HuH-7.5 (cell line): ENCODE measurements at places on chromosomes 16 and 17.

DNA sequence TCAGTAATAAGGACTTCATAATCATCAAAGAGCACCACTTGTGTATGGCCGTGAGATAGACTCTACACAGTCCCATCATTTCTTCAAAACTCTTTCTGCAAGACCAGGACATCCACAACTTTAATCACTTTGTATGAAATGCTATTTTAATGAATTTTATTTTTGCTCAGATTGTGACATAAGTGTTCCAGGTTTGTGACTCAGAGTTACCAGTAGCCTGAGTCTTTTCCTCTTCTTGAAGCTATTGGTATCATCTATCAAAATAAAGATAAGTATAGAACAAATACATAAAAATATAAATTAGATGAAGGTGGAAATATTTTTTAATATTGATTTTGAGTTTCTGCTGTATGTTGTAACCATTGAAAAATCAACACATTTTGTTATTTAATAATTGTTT lies 16.6 kb upstream of the VWA3A start:
- no peak for DNase-seq

- no peak for DNase-seq
These were observed 6.9 kb downstream of the KAT7 start for GRCh38 chr17:49795372-49795771.

DNA sequence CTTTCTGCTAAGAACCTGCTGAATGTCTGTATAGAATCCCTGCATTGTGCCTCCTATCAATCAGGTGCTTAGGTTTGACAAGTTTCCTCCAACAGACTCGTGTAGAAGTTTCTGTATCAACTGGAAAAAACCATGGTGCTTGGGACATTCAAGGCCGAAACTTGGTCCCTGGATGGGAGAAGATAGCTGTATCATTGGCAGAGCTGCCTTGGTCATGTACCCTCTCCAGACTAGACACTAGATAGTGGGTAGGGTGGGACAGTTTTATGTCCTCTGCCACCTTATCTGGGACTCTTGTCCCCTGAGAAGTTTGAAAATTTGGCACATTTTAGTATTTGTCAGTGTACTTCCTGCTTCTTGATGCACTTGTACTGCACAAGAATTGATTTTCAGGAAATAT lies 520.8 kb downstream of the WWOX start:
- no peak for DNase-seq

DNA sequence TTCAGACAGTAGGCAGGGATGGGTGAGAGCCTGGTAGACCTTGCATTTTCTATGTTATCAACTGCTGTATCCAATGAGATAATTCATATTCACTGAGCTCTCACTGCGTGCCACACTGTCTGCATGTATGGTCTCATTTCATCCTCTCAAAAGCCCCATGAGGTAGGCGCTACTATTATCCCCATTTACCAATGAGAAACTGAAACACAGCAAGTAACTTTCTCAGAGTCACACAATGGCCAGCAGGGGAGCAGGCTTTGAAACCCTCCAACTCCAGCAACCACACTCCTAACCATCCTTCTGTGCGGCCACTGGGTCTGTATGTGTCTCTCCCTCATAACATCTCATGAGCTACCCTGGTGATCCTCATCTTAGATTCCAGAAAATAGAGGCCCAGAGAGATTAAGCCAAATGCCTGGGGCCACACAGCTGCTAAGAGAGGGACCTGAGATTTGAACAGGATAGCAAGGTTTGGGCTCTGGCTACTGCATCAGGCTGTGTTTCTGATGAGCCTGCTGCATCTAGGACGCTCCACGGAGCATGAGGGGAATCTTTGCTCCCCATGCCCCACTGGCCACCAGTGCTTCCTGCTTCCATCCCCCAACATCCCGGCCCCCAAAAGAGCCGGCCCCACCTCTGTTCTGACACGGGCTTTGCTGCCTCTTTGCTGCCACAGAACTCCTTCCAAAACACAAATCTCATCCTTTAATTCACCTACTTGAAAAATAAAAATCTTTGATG lies 3.2 kb downstream of the CCR7 start:
- no peak for DNase-seq

GRCh38 chr16:68078701-68079375 lies 6.3 kb upstream of the NFATC3 start:
- no peak for DNase-seq

- DNase-seq = no peak
These were observed 85.9 kb downstream of the TBC1D16 start for GRCh38 chr17:79949656-79950209.

DNA sequence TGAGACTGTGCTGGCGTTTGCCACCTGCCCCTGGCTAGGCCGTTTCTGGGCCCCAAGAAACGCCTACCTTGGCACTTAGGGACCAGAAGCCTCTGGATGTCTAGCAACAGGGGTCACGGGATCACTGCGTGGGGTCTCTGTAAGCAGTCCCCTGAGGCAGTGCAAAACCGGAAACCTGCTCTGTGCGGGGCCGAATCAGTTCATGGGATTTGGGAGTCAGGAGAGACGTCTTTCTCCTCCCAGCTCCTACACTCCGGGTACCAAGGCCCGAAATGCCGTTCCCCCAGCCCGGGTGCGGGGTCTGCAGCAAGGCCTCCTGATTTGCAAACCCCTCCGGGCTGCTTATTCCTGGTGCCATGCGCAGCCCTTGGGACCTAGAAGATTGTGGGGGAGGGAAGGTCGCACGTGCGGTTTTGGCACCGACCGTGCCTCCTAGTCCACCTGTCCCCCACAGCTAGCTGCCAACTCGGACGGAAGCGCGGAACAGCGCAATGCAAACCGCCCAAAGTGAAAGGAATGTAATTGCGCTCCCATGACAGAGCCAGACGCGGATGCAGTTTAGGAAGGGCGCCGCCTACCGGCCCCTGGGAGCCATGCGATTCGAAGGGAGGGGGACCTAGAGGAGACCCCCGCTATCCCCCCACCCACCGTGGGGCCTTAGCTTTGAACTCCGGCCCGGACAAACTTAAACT lies 6.5 kb downstream of the IRX5 start:
- DNase-seq = peak; percentile 71

GRCh38 chr17:78995022-78995760 lies 14.4 kb downstream of the CANT1 start:
- DNase-seq = no peak

DNA sequence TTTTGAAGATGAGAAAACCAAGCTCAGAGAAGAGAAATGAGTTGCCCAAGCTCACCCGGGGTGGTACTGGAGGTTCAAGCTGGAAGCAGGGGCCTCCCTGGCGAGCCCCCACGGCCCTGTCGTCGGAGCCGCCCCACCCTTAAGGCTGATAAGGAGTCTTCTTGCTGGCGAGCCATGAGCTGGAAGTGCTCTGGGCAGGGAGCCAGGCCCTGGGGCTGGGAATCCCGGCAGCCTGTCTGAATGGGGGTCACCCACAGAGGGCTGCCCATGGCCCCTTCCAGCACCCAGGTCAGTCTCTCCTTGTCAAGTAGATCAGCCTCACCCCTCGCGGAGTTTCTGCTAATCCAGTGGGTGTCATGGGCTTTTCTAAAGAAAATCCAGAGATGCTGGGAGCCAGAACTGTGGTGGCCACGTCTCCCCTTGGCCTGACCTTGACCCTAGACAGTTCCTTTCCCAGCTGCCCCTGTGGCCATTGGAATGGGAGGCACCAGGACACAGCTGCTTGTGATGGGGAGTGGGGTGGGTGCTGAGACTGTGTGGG lies 1.2 kb upstream of the P2RX1 start:
- DNase-seq = no peak

- DNase-seq = no peak
These were observed 14.0 kb downstream of the LDHD start for GRCh38 chr16:75102595-75102994.

GRCh38 chr16:24367186-24367710 lies 111.1 kb downstream of the CACNG3 start:
- DNase-seq = no peak
